Cerebellar cortex (tissue), 1 donor: ENCODE measurements at places on chromosomes 6 and 20.

- no peak for DNase-seq
Observed at GRCh38 chr6:49336514-49337131, 126.4 kb downstream of the MMUT start.

- no peak for DNase-seq
Observed at GRCh38 chr20:31925631-31926030, 26.2 kb downstream of the PDRG1 start.

DNA sequence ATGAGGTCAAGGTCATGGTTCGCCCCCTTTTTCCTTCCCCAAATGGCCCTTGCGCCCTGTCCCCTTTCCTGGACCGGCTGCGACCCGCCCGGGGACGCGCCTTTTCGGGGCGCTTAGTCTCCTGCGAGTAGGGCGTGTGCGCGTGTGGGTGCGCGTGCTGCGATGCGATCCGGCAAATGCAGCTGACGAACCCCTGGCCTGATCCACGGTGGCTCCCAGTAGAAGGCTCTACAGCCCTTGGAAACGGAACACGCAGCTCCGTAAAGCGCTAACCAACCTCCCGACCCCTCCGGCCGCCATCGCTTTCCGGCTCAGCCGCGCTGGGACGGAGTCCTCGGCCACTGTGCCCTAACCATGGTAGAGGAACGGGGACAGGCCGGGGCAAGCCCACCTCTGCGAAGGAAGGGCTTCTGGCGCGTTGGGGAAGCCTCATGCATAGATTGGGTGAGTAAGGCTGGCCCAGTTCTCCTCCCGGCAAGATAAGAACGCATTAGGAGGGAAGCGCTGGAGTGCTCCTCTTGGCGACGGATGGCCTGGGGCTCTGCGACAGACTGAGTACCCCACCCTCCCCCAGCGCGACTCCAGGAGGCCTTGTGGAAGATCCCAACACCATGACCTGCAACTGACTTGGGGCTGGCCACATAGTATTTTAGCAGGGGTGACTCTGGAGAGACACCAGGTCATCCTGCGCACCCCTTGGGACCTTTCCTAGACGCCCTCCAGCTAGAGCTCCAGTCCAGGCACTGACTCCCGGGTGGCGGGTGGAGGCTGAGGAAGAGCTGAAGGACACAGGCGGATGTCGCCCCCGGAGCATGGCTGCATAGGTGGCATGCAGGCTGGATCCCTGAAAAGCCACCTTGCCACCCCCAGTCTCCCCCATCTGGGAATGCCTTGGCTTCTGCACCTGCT lies 1.1 kb upstream of the SLC4A11 start:
- no peak for DNase-seq

DNA sequence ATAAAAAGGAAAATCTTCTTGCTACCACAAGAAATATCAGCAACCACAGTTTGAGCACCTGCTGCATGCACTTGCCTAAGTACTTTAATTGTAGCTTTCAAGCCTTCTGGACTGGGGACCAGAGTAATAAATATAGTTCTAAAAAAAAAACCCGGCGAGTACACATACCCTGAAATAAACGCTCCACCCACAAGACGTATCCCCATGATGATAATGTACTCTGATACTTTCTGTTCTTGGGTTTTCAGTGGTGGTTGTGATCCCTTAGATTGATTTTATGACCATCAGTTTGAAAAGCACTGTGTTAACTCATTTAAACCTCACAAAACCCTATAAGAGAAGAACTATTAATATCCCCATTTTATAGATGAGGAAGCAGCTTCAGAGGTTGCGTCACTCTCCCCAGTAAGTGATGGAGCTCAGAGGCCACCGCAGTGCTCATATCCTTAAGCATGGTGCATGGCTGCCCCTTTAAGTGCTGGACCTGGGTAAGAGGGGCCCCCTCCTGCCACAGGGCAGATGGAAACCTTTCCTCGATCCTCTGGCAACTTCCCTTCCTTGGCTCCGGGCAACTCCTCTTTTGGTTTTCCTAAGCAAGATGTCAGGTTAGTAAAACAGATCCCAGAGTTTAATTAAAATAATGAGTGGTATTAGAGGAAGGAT lies 67.3 kb downstream of the KCNB1 start:
- no peak for DNase-seq

- DNase-seq = no peak
Observed at GRCh38 chr6:168602576-168602975, 161.6 kb downstream of the SMOC2 start.

GRCh38 chr6:309947-310346 lies 17.7 kb downstream of the DUSP22 start:
- no peak for DNase-seq

DNA sequence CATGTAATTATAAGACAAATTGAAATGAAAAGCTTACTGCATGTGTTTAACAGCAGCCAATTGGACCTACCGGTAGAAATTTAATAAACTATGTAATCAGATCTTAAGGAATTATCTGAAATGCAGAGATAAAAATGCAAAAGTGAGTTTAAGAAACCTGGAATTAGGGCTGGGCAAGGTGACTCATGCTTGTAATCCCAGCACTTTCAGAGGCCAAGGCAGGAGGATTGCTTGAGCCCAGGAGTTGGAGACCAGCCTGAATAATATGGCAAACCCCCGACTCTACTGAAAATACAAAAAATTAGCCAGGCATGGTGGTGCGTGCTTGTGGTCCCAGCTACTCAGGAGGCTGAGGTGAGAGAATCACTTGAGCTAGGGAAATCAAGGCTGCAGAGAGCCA lies 74.1 kb downstream of the HFE start:
- DNase-seq = no peak

DNA sequence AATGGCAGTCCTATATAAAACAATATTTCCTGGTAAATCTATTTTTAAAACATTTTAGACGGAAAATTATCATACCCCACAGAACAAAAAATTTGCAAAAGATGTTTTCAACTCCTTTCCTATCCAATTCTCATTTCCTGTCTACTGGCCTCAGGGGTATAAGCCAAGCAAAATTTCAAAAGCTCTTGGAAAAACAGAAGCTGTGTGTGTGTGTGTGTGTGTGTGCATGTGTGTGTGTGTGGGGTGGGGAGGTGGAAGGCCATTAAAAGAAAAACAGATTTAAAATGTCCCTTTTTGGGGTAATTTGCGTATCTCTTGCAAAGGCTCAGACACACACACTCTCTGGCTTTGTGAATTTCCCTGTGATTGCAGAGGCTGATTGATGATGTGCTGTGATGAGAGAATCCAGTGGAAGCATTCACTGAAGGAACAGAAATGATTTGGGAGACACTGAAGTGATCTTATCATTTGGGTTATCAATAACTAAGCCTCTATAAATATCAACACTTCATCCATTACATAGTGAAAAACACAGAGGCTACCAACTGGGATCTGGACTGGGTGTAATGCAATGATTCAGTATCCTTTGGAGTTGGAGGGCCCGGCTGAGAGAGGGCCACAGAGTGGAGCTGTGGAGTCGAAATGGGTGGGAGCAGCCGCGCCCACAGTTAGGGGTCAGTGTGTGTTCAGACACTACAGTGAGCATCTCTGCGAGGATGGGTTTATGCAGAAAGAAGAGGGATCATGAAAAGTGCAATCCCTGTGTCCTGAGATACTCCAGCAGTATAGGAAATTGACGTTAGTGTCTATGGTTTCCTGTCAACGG lies 106.8 kb upstream of the PREP start:
- peak; percentile 82 for DNase-seq

- no peak for DNase-seq
Observed at GRCh38 chr6:111114087-111114443, 26.8 kb downstream of the SLC16A10 start.

- DNase-seq = no peak
Observed at GRCh38 chr6:143614235-143614634, 63.5 kb upstream of the PHACTR2 start.

DNA sequence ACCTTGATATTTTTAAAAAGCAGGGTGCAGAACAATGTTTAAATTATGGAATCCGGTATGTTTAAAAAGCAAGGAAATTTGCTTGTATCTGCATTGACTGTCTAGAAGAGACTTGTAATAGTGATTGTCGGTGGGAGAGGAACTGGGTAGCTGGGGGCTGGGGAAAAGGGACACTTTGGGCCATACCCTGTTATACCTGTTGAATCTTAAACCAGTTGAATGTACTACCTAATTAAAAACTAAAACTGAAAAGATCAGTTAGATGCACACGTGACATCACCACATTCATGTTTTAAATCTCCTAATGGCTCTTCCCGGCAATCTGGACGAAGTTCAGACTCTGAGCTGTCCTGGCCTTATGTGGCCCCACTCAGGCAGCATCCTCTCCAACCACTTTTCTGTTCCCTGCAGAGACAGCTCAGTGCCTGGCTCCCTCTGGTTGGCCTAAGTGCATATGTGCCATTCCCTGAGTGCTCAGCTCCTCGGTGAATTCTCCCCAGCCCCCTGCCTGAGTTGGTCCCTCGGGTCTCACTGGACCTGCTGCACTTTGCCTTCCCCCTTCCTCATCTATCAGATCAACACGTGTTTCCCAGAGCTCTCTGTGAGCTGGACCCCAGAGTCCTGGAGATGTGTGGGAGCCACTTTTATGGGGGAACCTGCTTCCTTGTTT lies 36.3 kb downstream of the SLC52A3 start:
- DNase-seq = no peak

GRCh38 chr6:66897576-66897975 lies 1190.5 kb upstream of the EYS start:
- no peak for DNase-seq
